Epithelial cell of alveolus of lung (primary cell): ENCODE measurements at places on chromosomes 5 and 9. TPM values are rescaled to one million over a fixed set of nuclear protein-coding genes. Genes with fewer than 3 reads are reported as not detected.

SLC34A1 gene
- total RNA-seq, result not detected in 2 replicates

UGT3A1 gene
- total RNA-seq, result not detected in 2 replicates

SLC22A4 gene
- 0.08 and 3.4 TPM in 2 replicates for total RNA-seq

C5orf34 gene
- 3.6 and 8.2 TPM in 2 replicates for total RNA-seq

FAM78A gene
- total RNA-seq, result 0.24 and 0.52 TPM in 2 replicates

ITGA2 gene
- 14.7 and 60.5 TPM in 2 replicates for total RNA-seq

MSMP gene
- not detected in 2 replicates for total RNA-seq

WDR36 gene
- 18.3 and 47.8 TPM in 2 replicates for total RNA-seq

SPATA31D4 gene
- not detected in 2 replicates for total RNA-seq

DNAJC21 gene
- total RNA-seq, result 19.5 and 21.5 TPM in 2 replicates

ORM2 gene
- not detected in 2 replicates for total RNA-seq

TAF11L5 gene
- not detected in 2 replicates for total RNA-seq

PDCD1LG2 gene
- 4.7 TPM in 1 of 2 replicates, not detected in the other for total RNA-seq

SLC6A3 gene
- total RNA-seq, result not detected in 2 replicates

ZNF782 gene
- 3.5 and 4.5 TPM in 2 replicates for total RNA-seq

POU5F2 gene
- total RNA-seq, result 0.13 and 0.64 TPM in 2 replicates

PTGER4 gene
- total RNA-seq, result 6.5 and 28.3 TPM in 2 replicates

LRRC14B gene
- not detected in 2 replicates for total RNA-seq

C9orf153 gene
- total RNA-seq, result not detected in 2 replicates

PCDHGB6 gene
- total RNA-seq, result 1.2 and 5.7 TPM in 2 replicates

PCDHGA3 gene
- total RNA-seq, result 0.65 and 0.72 TPM in 2 replicates

PCDHGA8 gene
- 0.65 and 1.2 TPM in 2 replicates for total RNA-seq

TMEM38B gene
- total RNA-seq, result 4.7 and 7.9 TPM in 2 replicates

HK3 gene
- total RNA-seq, result not detected in 2 replicates

UNC13B gene
- total RNA-seq, result 8.0 and 10.7 TPM in 2 replicates

FAM114A2 gene
- total RNA-seq, result 13.3 and 18.4 TPM in 2 replicates

BHMT gene
- total RNA-seq, result 0.52 TPM in 1 of 2 replicates, not detected in the other

CLINT1 gene
- total RNA-seq, result 39.8 and 53.7 TPM in 2 replicates

TMEM232 gene
- total RNA-seq, result 0.24 and 3.1 TPM in 2 replicates

SLC27A6 gene
- total RNA-seq, result 1.6 and 1.8 TPM in 2 replicates

ANKHD1 gene
- total RNA-seq, result 26.5 and 68.3 TPM in 2 replicates

IRX4 gene
- 0.16 TPM in 1 of 2 replicates, not detected in the other for total RNA-seq

PCDHB7 gene
- total RNA-seq, result under 0.01 and 1.9 TPM in 2 replicates

ALDH1A1 gene
- total RNA-seq, result 0.13 and 6.5 TPM in 2 replicates

TUBB4B gene
- total RNA-seq, result 224 and 626 TPM in 2 replicates

SLC25A2 gene
- total RNA-seq, result not detected in 2 replicates

CCDC183 gene
- 1.1 TPM in 1 of 2 replicates, not detected in the other for total RNA-seq

PDE4D gene
- total RNA-seq, result 41.5 and 117 TPM in 2 replicates

LCN9 gene
- not detected in 2 replicates for total RNA-seq

GABRA1 gene
- total RNA-seq, result not detected in 2 replicates

BBLN gene
- 265 and 358 TPM in 2 replicates for total RNA-seq

DMXL1 gene
- total RNA-seq, result 17.1 and 19.3 TPM in 2 replicates

MARCOL gene
- total RNA-seq, result not detected in 2 replicates

FOXD4L4 gene
- under 0.01 and 0.08 TPM in 2 replicates for total RNA-seq

GGTA1 gene
- not detected in 2 replicates for total RNA-seq
